ENCODE measurements at places on chromosomes 2 and 18. TPM values are rescaled to one million over a fixed set of nuclear protein-coding genes. Genes with fewer than 3 reads are reported as not detected.

Gene SNX17
- 154 TPM for polyA plus RNA-seq

Gene EIF2AK3
- polyA plus RNA-seq = 3.8 TPM

GRCh38 chr2:11891028-11891427, 144.6 kb downstream of the LPIN1 start:
- DNase-seq = no peak

GRCh38 chr2:15993232-15993610, 52.9 kb downstream of the MYCN start:
- DNase-seq = no peak

- DNase-seq = no peak
Measured at GRCh38 chr18:23924813-23925212, 89.7 kb upstream of the TTC39C start.
